ENCODE measurements at places on chromosomes 7 and 10.

- no peak for DNase-seq
These were observed 317.3 kb downstream of the ADARB2 start for GRCh38 chr10:1419796-1420610.

GRCh38 chr7:114631249-114631822 is 216.7 kb downstream of the FOXP2 start:
- DNase-seq, result peak; percentile 36

DNA sequence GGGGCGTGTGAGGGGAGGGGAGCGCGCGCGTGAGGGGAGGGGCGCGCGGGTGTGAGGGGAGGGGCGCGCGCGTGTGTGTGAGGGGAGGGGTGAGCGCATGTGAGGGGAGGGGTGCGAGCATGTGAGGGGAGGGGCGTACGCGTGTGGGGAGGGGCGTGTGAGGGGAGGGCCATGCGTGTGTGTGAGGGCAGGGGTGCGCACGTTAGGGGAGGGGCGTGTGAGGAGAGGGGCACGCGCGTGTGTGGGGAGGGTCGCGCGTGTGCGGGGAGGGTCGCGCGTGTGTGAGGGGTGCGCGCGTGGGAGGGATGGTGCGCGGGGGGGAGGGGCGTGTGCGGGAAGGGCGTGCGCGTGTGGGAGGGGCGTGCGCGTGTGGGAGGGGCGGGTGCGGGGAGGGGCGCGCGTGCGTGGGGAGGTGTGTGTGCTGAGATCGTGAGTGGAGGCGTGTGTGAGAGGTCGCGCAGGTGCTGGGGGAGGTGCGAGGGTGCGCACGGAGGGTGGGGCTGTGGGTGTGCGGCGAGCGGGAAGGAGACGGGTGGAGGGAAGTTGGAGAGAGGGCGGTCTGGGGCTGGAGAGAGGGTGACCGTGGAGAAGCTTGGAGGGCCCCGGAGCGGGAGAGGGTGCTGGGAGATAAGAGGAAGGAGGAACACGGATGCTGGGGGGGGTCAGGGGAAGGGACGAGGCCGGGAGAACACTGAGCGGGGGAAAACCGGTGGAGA is 19.7 kb downstream of the MXI1 start:
- peak; percentile 84 for DNase-seq

- DNase-seq, result no peak
These were observed 357.1 kb downstream of the MAGI2 start for GRCh38 chr7:79096361-79096805.

- DNase-seq, result no peak
These were observed 23.9 kb upstream of the ZNF107 start for GRCh38 chr7:64642046-64642445.

DNA sequence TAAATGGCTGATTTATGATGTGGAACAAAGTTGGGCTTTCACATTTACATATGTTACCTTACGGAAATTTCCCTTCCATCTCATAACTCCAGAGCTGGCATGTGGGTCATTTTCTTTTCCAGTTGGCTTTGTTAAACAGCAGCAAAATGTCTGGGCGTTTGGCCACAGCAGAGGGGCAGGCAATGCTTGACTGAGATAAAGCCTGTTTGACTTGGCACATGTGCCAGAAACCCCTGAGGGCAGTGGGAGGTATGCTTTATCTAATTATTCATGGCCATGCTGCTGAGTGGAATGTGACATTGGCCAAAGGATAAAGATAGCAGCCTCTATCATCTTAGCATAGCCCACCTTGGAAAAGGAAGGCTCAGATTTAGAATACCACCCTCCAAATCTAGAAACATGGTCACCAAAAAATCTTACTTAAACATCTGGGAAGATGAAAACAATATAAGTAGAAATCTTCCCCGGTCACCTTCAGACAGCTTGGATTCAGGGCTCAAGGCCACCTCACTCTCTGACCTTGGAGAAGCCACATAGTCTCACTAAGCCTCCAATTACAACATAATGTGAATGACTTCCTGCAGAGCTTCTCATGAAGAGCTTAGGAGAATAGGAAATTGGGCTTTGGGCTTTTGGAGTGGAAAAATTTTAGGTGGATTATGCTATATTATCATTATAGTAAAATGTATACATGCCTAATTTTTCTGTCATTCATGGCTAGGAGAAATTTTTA is 101.5 kb downstream of the GRM3 start:
- no peak for DNase-seq

- DNase-seq, result no peak
These were observed 12.5 kb downstream of the NPS start for GRCh38 chr10:127561647-127562046.

- no peak for DNase-seq
These were observed 72.1 kb upstream of the LYZL2 start for GRCh38 chr10:30701451-30702173.

DNA sequence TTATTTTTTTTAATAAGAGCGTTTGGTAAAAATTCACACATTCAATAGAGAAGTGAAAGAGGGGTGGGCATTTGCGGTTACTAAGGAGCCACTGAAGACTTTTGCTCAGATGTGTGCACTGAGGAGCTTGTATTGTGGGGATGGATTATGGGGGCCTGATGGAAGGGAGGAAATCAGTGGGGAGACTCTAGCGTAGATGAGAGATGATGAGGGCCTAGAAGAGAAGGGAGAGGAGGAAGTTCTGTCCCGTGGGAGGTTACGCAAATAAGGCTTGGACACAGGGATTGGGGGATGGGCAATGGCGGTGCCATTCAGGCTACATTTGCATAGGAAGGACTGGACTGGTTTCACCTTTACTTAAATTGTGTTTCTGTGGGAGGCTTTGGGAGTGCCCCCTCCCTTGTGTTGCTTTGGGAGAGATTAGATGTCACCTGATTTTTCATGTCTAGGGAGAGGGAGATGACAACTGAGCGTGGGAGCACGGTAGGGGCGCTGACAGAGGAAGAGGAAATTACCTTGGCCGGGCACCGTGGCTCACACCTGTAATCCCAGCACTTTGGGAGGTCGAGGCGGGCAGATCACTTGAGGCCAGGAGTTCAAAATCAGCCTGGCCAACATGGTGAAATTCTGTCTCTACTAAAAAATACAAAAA is 2.2 kb upstream of the HIP1 start:
- no peak for DNase-seq

DNA sequence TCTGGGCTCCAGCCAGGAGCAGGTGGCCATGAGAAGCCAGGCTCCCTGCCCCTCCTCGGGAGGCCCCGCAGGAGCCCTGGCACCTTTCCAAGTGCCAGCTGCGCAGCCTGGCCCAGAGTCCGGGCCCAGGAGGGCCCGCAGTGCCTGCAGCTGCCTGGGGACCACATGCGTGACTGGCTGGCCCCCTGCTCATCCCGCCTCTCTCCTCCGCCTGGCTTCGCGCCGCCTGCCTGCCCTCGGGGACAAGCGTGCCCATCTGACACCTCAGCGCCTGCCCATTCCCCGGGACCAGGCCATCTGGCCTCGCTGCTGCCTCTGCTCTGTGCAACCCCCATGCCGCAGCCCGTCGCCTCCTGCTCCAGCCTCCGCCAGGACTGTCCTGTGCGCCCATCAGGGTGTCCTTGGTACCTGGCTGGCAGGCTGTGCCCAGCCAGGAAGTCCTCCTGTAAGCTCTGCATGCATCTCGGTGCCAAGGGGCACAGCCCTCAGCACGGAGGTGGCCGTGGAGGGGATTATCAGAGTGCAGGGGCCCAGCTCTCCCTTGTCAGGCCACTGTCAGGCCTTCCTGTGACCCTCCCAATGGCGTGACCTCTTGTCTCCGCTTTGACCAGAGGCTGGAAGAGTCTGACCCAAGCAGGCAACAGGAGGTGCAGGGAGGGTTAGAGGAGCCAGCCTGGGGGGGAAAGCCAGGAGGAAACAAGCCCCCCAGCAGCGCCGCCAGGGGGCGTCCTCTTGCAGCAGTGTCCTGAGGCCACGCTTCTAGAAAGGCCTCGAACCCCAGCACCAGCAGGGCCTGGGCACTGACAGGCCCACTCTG is 50.5 kb downstream of the TMEM209 start:
- peak; percentile 52 for DNase-seq

DNA sequence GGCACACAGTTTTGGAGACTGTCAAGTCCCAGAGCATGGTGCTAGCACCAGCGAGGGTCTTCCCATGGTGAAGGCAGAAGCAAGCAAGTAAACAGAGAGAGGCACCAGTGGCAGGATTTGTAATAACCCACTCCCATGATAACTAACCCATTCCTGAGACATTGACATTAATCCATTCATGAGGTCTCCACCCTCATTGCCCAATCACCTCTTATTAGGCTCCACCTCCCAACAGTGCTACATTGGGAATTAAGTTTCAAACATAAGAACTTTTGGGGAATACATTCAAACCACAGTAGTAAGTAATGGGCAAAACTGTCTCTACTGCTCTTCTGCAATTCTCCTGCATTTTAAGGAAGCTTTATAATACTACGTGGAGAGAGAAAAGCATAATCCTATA is 193.6 kb downstream of the CACNA2D1 start:
- DNase-seq, result no peak

DNA sequence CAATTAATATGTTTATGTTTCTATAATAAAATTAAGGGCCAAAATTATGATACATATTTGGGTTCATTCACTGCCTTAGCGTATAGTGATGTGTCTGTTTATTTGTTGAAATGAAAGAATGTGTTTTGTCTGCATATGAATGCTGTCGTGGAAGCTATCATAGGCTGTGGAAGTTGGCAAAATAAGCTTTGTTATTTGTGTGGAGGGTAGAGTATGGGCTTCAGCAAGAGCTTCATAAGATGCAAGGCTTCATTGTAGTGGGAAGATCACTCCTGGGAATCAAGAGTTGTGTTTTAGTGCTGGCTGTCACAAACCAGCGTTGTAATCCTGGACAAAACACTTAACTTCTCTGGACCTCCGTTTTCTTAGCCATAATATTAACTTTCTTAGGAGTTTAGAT is 2.5 kb downstream of the SLK start:
- no peak for DNase-seq

DNA sequence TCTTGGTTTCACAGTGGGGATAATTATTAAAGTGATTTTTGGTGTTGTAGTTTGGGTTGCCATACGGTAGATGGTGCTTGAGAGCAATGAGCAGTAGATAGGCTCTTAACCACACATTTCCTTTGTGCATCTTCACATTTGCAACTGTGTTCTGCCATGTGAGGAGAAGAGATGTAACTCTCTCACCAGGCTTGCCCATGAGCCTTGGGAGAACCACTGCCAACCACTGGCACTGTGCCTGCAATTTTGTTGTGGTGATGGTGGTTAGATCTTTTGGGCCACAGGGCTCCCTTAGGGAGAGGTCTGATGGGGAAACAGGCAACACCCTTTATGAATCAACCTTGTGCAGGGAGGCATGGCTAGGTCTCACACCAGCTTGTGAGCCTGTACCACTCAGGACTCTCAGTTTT is 204.3 kb downstream of the CCDC7 start:
- no peak for DNase-seq

DNA sequence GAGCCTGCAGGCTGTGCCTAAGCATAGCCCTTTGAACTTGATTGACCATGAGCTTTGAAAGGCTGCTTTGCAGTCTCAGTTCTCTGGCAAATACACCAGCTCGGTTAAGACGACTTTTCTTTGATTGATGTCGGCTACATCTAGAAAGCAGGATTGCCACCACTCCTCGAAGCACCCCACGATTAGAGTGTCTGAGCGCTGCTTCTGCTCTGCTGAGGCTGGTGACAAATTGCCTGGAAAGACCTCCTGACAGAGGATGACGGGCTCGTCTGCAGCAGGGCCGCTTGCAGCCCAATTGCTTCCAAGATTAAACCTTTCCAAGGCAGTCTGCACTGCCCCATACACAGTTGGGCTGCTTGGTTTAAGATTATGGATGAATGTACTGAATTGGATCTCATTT is 182.0 kb downstream of the CUX1 start:
- no peak for DNase-seq

GRCh38 chr10:99084161-99084560 is 151.5 kb downstream of the HPSE2 start:
- no peak for DNase-seq

DNA sequence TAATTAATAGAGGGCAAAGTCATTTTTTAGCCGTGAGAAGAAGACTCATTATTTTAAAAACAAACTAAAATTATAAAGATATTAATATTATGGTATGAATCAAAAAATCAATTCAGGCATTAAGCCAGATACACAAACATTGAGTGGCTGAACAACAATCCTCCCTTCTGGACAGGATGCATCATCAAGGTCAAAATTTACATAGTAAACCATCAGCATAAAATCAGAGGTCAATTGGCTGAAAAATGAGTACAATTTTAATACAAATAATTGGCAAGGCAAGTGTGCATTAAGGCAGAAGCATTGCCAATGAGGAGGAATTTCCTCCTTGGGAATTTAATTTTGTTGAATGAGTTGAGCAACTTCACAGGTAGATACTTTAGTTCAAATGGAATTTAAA is 108.2 kb downstream of the PCLO start:
- DNase-seq, result no peak

GRCh38 chr10:78651287-78651686 is 417.5 kb upstream of the ZMIZ1 start:
- no peak for DNase-seq

GRCh38 chr7:113856010-113856409 is 62.8 kb downstream of the PPP1R3A start:
- no peak for DNase-seq

DNA sequence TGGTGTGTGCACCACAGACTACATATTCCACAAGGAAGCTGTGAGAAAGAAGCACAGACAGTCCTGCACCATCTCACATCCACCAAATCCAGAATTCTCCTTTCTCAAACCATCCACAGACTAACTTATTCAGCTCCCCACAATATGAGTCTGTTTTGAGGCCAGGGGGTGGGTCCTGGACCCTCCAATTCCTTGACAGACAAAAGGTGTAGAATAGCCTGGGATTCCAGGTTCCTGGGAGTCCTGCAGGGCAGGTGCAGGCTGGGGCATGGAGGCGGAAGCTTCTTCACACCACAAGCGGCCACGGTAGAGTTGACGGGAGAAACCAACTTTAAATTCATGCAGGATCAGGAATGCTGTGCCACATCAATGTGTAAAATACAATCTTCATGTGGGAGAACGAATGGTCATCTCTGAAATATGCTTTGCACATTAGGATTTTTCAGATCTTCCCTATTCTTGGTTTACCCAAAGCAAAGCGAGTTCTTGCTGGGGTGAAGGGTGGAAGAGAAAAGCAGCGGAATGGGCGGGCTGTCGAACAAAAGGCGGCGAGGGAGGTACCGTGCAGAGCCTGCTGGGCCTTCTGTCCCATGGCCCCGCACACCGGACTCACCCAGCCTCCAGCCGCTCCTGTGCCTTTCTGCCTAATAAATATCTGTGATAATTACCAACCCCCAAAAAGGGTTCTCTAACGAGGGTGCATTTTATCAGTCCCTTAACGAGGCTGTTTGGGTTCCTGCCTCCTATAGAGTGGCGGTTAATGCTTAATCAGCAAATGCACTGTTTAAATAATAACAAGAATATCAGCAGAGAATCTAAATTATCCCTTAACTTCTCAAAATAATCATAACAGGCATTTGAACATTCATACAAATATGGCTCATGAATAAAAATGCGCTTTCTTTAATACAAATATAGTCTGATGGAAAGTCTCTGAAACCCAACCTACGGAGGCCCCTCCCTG is 514.0 kb downstream of the DNAJB6 start:
- DNase-seq, result no peak

- DNase-seq, result no peak
These were observed 52.6 kb downstream of the LRRC72 start for GRCh38 chr7:16579216-16579615.

DNA sequence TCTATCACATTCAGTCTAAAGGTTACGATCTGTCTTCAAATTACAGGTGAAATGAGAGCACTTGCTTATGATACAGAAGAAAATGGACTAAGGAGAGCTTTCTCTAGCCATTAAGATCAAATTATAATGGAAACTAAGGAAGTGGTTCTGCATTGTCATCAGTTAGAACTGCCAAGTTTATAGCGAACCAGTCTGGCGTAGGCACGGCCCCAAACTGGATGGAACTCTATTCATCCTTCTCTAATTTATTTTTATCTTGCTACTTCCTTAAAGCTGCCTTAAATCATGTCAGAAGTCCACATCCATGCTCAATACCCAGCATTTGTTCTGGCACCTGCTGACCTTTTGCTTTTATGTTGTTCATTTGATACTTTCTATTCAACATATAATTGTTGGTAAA is 63.7 kb upstream of the APBB1IP start:
- DNase-seq, result no peak
